ENCODE measurements at places on chromosomes 2 and 18.

GRCh38 chr2:10163498-10164486 lies 41.3 kb downstream of the RRM2 start:
- DNase-seq = no peak

- no peak for DNase-seq
Observed at GRCh38 chr2:122734766-122735424, 979.4 kb downstream of the TSN start.

DNA sequence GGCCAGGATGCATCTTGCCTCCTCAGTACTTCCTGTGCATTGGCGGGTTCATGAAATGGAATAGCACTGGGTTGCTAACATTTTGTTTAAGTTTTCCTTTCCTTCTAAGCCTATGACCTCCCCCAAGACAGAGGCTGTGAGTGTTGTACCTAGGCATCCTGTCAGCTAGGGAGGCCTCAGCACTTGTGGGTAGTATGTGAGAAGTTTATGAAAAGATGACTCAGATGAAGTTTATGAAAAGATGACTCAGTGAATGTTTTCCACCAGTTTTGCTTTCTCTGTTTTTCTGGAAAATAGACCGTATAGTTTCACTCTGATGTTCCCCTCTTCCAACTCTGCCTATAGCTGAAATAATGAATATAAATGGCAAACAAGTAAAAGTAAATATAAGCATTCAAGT lies 412.9 kb downstream of the TMEM182 start:
- DNase-seq = no peak

DNA sequence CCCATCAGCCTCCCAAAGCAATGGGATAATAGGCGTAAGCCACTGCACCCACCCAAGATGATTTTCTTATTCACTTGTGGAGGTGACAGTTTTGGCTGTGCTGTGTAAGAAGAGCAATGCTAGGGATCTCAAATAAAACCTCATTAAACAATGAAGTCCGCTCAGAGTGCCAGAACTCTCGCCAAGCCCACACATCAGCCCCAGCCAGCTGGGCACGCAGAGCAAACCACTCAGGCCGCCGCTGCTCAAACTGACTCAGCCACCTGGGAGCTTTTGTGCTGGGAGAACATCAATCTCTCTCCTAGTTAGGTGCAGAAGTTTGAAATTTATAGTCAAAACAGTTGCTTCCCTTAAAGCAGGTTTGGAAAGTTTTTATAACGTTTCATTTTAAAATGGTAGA lies 47.6 kb downstream of the RNF152 start:
- no peak for DNase-seq

GRCh38 chr2:22756276-22757043 lies 628.5 kb upstream of the KLHL29 start:
- DNase-seq = no peak

GRCh38 chr2:9824956-9825720 lies 18.1 kb upstream of the TAF1B start:
- no peak for DNase-seq

Data from NCI-H2227 treated with DMSO at 0.1 percent for 48 hours (cell line).